ENCODE measurements at places on chromosomes 3 and 15.

DNA sequence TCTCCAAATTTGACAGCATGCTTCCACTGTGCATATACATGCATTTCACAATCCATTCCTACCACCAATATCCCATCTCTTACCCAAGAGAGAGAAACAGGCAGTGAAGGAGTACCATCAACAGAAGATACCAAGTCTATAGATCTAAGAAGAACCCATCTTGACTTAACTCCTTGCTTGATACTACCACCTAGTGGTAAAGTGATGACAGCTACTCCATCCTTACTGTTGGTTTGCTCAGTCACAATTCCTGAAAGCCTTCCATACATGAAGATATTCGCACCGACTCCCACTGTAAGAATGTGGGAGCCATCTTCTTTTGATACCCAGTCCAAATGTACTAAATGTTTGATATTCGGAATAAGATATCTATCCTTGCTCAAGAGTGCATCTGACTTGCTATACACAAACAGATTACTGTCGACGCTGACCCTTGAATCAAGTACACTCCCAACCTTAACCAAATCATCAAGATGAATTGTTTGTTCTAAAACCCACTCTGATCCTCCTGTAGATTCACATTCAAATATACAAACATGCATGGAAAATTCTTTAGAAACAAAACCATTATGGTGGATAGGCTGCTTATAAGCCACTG lies 123.1 kb downstream of the DMXL2 start:
- no peak for DNase-seq

- DNase-seq: no peak
Measured at GRCh38 chr15:42863572-42864239, 56.9 kb downstream of the TTBK2 start.

GRCh38 chr3:99023590-99024192 lies 122.2 kb upstream of the DCBLD2 start:
- DNase-seq: no peak

- DNase-seq: no peak
Measured at GRCh38 chr3:178297740-178298139, 238.5 kb upstream of the KCNMB2 start.
